ENCODE measurements at places on chromosomes 1 and 21.

DNA sequence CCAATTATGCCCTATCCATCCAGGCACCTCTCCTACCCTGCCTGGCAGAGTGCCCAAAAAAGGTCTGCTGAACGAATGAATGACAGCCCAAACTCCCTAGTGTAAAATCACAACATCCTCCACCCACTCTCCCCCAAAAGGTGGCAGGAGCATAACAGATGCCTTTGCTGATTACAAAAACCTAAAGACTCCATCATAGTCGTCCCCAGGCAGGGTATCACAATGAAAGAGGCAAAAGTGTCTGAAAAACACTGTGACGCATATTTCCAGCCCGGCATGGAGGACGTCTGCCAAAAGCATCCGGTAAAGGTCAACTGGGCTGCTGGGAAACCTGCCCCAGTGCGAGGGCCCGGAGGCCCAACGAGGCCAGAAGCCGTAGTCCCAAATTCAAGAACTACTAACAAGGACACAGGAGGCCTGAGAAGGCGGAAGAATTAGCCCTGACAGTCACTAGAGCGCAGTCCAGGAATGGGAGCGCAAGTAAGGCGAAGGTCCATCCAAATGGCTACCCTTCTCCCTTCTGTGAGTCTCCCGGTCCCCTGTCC, 576 bp downstream of the SMIM12 start:
- DNase-seq: no peak

DNA sequence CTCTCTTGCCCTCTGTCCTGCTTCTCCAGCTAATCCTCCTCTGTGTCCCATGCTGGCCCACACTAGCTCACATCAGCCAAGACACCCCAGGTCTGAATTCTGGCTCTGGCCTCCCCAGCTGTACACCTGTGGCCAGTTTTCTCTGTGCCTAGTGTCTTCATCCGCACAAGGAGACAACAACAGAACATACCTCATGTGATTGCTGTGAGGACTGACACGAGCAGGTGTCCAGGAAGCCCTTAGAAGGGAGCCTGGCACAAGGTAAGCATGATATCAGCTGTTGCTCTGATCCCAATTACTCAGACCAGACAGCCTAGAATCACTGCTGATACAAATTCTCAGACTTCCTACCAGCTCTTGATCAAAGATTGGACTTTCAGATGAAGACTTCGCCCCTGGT, 71.2 kb upstream of the GJB5 start:
- no peak for DNase-seq

DNA sequence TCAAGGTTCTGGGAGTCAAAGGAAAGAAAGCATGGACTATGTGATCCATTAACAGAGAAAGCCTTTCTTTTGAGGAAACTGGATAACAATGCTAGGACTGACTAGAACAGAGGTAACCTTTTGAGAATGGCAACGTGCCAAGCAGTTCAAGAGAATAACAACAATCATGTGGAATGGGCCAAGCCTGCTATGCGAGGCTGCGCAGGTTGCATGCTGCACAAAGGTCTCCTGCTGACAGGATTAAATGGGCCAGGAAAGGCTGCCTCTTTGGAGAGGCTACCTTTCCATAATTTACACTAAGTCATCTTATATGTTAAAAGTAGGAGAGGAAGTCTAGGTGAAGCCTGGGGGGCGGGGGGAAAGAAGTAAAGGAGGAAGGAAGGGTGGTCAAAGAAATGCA, 5.8 kb downstream of the PCNX2 start:
- no peak for DNase-seq

GRCh38 chr1:27235827-27236226, 1.4 kb downstream of the WDTC1 start:
- no peak for DNase-seq

GRCh38 chr21:33558777-33559421, 16.1 kb downstream of the SON start:
- DNase-seq: no peak

DNA sequence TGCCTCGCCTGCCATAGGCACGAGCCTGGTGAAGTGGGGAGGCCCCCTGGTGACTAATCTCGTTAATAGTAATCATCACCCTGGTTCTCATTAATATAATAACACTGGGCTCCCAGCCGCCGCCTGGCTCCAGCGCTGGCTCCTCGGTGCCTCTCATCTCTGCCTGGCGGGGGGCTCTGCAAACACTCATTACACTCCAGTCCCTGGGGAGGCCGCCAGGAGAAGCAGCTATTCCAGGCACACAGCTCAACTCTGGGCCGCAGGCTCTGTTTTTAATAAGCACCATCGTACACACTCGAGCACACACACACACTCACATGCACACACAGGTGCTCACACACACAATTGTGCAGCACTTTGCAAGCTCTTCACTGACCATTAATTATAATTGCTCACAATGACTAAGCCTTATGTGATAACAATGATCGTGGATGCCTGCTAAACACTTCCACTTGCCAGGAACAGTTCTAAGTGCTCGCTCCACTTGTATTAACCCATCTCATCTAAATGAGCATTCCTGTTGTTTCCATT, 52.2 kb downstream of the SDC3 start:
- DNase-seq: no peak

DNA sequence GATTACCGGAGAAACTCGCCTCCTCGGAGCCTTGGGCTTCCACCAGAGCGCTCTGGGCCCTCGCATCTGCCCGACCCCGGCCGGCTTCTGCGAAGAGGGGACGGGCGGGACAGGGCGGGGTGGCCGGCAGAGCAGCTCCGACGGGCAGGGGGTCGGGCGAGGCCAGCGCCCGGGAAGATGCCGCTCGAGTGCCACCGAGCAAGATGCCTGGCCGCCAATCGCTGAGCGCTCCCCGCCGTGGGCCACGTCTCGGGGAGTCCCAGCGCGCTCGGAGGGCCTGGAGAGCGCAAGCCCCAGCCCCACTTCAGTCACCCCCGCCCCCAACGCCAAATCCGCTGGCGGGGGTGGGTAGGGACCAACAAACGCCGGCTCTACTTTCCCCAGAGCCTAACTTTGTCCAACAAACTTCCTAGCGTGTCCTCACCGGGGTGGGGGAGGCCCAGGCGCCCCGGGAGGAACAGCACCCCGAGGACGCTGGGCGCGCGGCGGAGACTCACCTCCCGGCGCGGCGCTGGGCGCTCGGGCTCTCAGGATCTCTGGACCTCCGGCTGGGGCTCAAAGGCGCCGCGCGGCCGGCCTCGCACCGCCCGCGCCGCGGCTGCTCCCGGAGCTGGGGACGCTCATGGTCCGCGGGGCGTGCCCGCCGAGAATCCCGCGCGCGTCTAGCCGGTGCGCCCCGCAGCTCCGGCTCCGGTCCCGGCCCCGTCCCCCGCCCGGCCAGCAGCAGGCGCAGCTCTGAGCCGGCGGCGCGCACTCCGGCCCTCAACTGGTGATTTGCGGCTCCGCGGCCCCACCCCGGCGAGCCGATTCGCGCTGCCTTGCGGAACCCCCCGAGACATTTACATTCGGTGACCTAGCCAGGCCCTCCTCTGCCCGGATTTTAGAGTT, at the start of gene BCAR3:
Gene BCAR3, minus strand, starts transcription at position 737 of the 888 bp plus-strand sequence. CDS start 6,907 bp downstream, outside the sequence.
- DNase-seq: no peak

All from stimulated activated CD8-positive, alpha-beta memory T cell treated with anti-CD3 and anti-CD28 coated beads, Interleukin-7, amount 100 ng/mL, for 4 hours (primary cell).